ENCODE measurements at places on chromosomes 5 and 9.

GRCh38 chr5:108459769-108460168 lies 77.9 kb upstream of the FBXL17 start:
- DNase-seq = no peak

DNA sequence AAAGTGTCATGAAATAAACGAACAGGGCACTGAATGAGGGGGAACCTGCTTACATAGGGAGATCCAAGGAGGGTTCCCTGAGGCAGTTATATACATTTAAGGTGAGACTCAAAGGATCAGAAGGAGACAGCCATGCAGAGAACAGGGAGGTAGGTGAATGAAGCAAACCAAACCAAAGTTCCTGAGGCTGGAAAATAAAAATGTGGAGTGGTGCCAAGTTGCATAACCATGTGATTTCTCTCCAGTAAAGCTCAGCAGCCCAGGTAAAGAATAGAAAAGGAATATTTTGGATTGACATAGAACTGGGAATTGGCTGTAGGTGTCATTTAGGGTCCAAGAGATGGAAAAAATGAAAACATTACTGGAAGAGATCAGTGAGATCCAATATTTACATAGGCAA lies 110.7 kb downstream of the CAAP1 start:
- no peak for DNase-seq

DNA sequence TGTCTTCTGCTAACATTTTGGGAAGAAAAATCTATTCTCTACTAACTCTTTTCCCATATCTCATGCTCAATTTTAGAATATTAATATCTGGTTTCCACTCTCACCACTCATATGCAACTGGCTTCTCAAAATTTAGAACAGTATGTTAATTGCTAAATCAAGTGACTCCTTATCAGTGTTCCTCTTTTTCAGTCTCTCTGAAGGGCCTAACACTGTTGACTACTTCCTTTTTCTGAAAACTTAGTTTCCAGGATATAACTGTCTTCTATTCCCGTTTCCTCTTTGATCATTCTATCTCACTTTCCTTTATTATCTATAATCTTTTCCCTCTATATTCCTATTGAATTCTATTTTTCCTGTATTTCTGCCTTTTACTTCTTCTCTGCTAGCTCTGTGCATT lies 1717.2 kb upstream of the C9orf72 start:
- DNase-seq = no peak

- DNase-seq = no peak
Measured at GRCh38 chr9:137694962-137695875, 76.4 kb downstream of the EHMT1 start.

GRCh38 chr5:1800472-1801221 lies 560 bp upstream of the NDUFS6 start:
- no peak for DNase-seq

DNA sequence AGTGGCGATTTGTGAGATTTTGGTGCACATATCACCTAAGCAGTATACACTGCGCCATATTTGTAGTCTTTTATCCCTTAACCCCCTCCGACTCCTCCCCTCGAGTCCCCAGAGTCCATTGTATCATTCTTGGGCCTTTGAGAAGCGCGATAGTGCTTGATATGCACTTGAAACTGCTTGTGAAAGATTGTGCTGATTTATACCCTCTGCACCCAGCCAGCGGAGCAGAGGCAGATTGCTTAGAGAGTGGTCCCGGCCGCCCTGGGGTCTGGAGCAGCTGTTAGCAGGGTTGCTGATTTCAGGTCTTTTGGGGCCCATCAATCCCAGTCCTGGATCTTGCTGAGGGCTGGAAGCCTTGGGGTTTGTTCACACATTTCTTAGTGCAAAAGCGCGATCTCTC lies 13.0 kb upstream of the FAM240B start:
- DNase-seq = no peak

DNA sequence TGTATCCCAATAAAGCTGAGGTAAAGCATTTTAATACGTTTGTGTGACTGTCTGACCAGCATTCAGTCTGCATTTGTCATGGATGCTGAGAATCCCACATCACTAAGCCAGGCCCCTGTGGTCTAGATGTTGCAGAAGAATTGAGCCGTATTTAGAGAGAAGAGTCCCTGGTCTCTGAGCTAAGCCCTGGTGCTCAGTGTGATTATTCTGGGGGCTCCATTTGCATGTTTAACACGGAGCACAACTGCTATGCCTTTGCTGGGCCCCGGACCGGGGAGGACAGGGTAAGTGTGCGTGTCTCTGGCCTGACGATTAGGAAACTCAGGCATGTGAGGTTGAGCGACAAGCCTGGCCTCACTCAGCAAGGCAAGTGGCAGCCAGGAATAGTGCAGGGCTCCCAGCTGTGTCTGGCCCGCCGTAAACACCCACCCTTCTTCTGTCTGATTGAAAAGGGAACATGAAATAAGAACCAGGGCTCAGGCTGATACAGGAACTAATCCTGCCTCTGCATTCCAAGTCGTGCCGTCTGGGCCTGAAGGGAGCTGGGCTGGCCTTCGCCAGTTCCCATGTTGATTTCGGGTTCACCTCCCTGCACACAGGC lies 22.3 kb downstream of the FAM78A start:
- no peak for DNase-seq

DNA sequence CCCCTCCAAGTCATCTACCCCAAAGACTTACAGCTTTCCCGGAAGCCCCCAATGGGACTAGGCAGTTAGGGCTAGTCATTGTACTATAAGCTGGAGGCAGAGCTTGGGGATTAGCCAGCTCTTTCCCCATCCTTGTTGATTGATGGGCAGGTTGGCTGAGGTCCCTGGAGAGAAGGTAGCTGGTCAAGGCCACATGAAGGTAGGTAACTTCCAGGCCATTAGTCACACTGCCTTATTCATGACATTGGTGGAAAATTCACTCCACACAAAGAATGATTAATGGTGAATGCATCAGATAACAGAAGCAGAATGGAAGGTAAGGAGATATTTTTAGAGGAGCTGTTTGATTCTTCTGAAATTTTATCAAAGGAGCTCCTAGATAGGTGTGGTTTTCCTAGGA lies 49.5 kb upstream of the TGFBR1 start:
- no peak for DNase-seq

- DNase-seq = no peak
Measured at GRCh38 chr9:81653240-81653639, 36.1 kb downstream of the TLE1 start.

DNA sequence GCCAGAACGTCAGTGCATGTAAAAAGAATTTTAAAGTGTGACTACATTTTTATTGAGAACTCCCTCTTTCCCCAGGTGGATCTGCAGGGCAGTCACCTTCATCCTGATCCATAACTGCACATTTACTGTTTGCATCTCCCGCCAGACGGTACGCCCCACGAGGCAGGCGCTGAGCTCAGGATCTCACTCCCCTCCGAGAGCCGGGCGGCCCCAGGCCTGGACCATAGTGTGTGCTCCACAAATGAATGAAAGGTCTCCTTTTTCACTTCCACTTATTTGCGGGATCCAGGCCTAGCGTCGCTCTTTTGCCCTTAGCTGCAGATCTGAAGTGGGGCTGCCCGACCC lies 378 bp downstream of the DROSHA start:
- peak; percentile 10 for DNase-seq

GRCh38 chr9:115393976-115394775 lies 276.2 kb upstream of the TNC start:
- no peak for DNase-seq

- DNase-seq = no peak
Measured at GRCh38 chr9:90301277-90301653, 341.4 kb downstream of the DIRAS2 start.

DNA sequence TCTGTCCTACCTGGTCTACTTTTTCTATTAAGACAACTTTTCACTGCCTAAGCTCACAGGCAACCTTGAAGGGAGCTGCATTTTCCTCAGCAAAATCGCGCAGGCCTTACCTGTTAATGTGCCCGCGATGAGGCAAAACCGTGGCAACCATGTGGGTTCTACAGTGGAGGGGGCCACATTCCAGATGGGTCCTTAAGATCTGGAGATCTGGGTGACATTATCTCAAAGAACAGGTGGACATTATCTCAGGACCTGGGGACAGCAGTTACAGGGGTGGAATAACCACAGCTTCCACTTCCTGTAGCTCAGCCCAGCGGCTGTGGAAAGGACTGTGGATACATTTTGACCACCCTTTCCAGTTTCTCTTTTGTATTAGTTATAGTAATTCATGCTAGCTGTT lies 112.8 kb upstream of the PTCH1 start:
- DNase-seq = no peak

- no peak for DNase-seq
Measured at GRCh38 chr5:177372034-177372896, 12.0 kb upstream of the SLC34A1 start.

DNA sequence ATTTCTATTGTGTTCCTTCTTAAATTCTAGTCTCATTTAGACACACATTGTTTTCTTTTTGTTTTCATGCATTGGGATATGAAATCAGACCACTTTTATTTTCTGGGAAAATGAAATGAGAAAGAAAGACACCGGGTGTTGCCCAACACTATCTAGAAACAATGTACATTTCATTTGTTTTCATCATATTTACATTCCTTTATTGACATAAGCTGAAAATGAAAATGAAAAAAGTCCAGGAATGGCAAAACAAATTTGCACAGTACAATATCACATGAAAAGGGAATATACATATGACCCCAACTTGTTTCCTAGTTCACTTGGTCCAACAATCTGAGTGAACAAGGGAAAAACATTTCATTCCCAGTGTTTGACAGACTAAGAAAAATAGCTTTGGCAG lies 20.7 kb downstream of the IFNE start:
- no peak for DNase-seq

GRCh38 chr5:127762412-127762811 lies 59.2 kb downstream of the CCDC192 start:
- DNase-seq = no peak

- DNase-seq = no peak
Measured at GRCh38 chr9:72149231-72149975, at the start of gene GDA. GDA (plus strand) TSS chr9:72149440; CDS start chr9:72149560, 120 bp downstream.

DNA sequence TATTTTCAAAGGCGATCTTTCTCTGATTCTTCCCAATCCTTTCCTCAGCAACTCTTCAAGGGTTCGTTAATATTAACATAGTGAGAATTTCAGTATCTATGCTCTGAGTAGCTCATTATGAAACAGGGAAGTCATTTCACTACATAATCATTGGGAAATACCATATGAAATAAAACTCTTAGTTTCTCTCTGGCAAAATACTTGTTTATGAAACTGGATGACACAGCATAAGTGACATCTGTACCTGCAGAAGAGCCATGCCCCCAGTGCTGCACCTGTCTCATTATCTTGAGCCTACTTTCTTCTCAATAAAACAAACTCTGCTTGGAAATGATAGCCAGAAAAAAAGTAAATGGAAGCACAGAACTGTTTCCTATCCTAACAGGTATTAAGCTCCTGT lies 33.8 kb upstream of the OTULIN start:
- no peak for DNase-seq

DNA sequence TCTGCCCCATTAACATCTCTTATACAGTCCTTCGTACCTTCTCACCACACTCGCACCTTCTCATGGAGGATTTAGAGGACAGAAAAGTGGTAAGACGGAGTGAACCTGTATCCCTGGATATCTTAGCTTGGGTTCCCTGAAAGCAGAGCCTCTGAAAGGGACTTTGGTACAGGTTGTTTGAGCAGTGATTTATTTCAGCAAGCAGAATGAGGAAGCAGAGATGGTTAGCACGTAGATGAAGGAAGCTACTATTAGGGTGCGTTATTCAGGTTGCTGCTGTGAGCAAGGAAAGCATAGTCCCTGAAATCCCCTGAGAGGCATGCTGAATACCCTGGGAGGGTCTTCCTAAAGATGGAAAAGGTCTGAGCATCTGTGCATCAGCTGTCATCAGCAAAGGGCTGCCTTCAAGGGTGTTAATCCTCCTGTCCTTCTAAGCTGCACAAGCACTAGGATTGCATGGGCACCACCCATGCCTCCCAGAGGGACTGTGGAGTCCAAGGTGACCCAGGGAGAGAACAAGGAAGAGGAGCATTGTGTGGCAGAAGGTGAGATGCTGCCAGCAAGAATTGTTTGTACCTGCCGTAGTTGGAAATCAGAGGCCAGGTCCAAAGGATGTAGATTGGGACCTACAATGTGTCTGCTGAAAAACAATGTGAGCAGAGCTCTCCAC lies 273.7 kb downstream of the RASEF start:
- no peak for DNase-seq

DNA sequence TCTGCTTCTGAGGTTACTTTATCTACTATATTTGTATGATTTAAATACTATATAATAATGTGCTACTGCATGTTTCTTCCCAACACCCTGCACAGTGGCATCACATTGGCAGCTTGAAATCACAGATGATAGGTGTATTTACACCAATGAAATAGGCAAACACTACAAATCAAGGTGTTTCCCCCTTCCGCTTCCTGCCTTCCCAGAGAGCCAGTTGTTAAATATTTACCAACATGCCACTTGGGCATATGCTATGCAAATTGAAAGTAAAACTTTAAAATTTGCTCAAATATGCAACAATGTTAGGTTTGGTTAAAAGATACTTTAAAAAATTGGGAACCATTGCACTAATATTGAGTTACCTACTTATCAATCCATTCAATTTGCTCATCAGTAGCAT lies 58.2 kb upstream of the SMARCA2 start:
- DNase-seq = no peak

DNA sequence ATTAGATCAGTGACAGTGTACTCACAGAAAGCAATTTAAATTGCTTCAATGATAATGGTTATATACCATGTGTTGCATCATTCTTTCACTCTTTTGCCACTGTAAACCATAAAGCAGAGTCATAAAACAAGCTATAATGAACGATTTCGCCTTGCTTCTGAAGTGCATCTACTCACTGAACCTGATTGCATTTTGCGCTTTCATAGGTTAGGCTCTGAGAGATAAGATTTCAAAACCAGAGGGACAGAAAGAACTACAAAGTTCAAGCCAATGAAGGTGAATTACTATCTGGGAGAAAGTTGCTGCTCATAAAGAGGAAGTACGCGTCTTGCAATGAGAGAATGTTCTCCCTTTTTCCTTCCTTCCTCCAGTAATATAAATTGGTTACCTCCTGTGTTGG lies 412.7 kb downstream of the CETN3 start:
- no peak for DNase-seq

DNA sequence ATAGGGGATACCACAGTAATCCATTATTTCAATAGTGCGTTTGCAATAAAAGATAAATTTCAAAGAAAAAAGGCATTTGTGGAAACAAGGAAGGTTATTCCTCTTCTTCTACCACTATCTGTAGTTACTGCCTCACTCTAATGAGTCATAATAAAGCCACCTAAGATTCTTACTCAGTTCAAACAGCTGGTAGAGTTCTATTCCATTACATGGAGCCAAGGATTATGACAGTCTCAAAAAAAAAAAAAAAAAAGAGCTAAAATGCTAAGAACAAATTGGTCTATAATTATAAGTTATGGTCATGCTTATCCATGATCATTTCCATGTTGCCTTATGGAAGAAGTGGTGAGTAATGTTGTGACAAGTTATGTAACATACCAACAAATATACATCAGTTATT lies 46.3 kb downstream of the DENND1A start:
- no peak for DNase-seq
